ENCODE measurements at places on chromosomes 3 and 15.

- no peak for DNase-seq
Observed at GRCh38 chr3:17089314-17089700, 204.6 kb downstream of the PLCL2 start.

DNA sequence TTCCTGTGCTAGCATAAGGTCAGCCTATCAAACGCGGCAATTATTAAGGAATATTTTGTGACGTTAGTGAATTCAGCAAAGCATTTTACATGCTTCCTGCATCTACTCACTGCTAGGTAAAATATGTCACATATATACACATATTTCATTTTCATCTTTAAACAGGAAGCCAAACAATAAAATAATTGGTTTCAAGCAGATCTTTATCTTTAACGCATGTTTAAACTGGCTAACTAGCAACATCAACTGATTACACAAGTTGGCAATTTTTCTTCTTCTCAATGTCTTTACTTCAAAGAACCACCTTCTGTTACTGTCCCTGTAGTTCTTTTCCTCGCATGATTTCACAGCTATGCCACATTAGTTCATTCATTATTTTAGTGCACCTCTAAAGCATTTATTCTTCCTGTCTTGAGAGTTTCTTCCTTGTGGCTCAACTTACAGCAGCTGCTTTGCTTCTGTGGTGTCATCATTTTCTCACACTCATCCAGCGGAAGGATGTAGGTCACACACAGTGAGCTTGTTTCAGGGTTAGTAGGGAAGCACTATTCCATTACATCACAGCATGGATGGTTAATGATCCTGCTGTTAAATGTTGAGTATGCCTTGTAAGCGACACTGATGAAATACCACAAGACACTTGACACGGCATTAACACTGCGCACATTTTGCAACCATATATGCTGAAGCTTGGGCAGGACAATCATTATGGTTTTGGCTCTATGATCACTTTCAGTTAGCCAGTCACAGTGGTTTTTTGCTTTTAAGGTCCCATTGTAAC, 2.3 kb upstream of the BCHE start:
- no peak for DNase-seq

DNA sequence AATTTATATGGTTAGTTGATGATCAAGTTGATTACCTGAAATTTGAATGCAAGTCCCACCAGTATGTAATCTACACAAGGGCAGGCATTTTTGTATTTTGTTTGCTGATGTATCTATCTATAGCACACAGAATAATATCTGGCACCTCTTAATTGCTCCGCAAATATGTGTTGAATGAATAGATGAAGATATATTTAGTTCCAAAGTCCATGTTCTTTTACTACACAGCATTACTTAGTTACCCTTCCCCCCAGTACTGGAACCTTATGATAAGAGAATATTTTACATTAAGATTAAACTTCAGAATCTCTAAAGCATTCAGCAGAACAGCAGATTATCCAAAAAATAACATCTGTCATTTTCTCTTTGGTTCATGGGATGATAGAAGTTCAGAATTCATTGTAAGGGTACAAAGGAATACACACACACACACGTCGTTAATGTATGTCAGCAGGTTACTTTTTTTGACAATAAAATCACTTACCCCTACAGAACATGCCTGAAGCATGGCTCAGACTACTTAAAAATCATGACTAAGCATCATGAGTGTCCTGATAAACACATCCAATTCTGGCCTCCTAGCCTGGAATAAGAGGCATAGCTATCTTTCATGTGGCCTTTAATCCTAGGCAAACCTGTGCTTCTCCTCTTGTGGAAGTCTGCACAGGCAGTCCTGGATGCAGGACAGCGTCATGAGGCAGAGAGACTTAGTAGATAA, 148.9 kb upstream of the TBC1D5 start:
- no peak for DNase-seq

- DNase-seq = no peak
Observed at GRCh38 chr15:69854001-69854400, 243.7 kb downstream of the TLE3 start.

GRCh38 chr3:5330152-5330810, 142.8 kb downstream of the EDEM1 start:
- DNase-seq = no peak

DNA sequence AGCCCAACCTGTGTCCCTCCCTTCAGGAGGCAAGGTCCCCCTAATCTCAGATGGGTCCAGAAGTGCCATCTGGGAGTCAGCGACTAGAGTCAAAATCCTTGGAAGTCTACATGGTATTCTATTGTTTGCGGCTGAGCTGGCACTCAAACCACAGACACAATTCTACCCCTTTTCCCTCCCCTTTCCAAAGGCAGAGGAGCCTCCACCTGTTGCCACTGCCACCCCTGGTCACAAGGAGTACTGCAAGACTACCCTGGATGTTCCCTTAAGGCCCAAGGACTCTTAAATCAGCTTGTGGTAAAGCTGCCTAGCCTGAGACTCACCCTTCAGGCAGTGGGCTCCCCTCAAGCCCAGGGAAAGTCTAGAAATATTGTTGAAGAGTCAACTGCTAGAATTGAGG, 4.3 kb upstream of the OR5H6 start:
- no peak for DNase-seq

DNA sequence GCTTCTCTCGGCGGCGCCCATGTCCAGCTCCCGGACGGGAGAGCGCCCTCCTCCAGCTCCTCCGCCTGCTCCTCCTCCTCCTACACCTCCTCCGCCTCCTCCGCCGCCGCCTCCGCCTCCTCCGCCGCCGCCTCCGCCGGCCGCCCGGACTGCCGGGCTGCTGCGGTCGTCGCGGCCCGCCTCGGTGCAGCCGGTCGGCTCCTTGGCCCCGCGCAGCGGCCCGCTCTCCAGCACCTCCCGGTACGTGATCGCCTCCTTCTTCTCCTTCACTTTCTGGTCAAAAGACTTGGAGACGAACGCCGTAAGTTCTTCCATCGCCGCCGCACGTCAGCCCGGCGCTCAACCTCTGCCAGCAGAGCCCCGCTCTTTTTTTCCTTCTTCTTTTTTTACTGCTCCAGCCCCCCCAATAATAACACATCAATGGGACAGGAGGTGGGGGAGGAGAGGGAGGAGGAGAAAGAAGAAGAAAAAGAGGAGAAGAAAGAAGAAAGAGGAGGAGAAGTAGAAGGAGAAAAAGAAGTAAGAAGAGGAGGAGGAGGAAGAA, 438 bp downstream of the SHOX2 start:
- DNase-seq = no peak

DNA sequence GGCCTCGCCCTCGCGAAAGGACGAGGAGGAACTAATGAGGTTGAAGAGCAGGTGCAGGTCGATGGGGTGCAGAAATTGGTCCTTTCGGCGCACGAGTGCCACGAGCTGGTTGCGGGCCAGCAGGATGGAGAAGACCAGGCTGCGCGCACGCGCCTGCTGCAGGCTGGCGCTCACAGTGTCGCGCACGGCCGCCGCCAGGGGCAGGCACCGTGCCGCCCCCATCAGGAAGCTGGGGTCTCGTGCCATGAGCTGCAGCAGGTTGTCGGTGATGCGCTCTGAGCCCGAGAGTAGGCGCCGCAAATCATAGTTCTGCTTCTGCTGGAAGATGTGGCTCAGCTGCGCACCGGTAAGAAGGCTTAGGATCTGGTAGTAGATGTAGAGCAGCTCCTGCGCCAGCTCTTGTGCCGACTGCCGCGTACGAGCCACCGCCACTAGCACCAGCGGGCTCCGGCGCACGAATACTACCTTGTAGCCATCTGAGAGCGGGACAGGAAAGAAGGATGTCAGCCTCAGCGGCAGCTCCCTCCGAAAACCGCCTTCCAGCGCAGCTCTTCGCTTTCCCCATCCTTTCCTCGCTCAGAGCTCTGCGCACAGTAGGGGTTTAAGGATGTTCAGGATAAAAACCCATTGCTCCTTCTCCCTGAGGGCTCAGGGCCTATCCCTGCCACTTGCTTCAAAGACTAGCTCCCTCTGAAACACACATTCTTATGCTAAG, 6.9 kb upstream of the MST1R start:
- no peak for DNase-seq

GRCh38 chr3:5019411-5020241, 40.4 kb downstream of the BHLHE40 start:
- DNase-seq = no peak

DNA sequence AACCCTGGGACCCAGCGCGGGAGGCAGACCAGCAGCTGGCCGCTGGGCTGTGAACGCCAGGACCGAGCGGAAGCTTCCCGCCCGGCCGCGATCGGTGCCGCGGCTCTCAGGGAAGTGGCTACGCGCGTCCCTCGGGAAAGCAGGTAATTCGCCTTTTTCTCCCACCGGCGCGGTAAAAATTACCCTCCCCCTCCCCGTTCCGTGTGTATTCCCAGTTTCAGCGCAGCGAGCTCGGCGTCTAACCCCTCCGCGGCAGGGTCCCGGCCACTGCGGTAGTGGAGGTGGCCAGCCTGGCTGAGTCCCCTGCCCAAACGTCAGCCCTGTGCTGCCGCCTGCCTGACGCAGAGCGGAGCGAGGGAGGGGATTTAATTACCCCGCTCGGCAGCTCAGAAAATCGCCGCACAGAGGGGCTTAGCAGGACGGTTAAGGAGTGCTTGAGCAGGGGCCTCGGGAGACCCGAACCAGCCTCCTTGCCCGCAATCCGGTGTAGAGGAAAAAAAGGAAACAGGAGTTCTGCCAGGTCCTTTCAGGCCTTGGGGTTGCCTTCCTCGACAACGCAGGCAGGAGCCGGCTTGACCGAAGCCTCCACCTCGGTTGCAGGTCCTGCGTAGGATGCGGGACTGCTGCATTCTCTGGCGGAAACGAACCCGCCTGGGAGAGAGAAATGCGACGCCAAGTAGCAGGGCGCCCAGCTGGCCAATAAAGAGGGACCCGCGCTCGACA, 2.9 kb downstream of the GATA2 start:
- no peak for DNase-seq

DNA sequence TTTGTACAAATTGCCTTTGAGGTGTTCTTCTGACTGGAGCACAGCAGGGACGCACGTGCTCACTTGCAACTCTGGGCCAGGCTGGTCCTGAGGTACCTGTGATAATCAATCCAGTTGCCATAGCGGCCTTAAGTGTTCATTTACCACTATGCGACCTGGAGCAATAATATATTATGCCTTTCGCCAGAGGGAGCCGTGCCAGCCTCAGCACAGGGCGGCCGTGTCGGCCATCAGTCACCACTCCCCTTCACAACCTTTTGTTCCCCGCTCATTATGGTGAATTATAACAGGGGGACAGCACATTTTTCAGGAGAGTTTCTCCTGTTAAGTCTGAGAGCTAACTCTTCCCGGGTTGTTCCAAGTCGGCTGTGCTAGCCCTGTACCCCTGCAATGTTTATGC, 289.7 kb downstream of the RORA start:
- no peak for DNase-seq

- DNase-seq = no peak
Observed at GRCh38 chr15:29289173-29289572, 19.6 kb upstream of the NSMCE3 start.

GRCh38 chr3:47416041-47416440, 35.2 kb downstream of the PTPN23 start:
- no peak for DNase-seq

DNA sequence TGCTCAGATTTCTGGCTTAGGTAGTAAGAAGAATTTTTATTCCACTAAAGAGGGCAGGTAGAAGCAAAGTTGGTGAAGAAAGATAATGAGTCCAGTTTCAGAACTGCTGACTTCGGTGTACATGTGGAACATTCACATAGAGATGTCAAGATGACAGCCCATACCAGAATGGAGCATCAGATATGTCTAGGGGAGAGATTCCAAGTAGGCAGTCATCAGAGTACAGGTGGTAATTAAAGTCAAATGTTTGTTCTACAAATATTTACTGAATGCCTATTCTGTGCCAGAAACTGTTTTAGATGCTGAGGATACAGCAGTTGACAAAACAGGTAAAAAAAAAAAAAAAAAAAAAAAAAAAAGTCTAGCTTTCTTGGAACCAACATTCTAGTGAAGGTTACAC, 81.9 kb downstream of the FGF12 start:
- DNase-seq = no peak

DNA sequence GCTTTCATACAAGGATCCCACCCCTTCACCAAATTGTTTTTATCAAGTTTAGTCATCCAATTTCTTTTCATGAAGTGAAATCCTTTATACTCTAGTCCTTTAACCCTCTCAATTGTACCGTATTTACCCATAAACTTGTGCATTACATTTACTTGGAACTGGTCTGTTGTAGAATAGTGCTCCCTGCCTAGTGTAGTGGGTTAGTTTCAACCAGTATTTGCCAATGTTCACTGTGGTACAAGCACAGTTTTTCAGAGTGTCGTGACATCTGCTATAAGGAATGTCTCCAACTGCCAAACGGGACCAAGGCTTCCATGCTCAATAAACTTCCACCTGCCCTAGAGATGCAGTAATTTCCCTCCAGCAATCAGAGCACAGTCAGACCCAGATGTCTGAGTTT, 211.9 kb downstream of the KCNAB1 start:
- DNase-seq = no peak

- DNase-seq = no peak
Observed at GRCh38 chr15:88193415-88193814, 63.1 kb downstream of the NTRK3 start.

GRCh38 chr15:100115066-100115710, 226.6 kb downstream of the ADAMTS17 start:
- DNase-seq = no peak

- DNase-seq = no peak
Observed at GRCh38 chr3:78483090-78483489, 1284.7 kb downstream of the ROBO1 start.

GRCh38 chr3:117278424-117279190, 569.0 kb downstream of the TUSC7 start:
- DNase-seq = no peak

- no peak for DNase-seq
Observed at GRCh38 chr3:29612536-29612935, 331.7 kb downstream of the RBMS3 start.

DNA sequence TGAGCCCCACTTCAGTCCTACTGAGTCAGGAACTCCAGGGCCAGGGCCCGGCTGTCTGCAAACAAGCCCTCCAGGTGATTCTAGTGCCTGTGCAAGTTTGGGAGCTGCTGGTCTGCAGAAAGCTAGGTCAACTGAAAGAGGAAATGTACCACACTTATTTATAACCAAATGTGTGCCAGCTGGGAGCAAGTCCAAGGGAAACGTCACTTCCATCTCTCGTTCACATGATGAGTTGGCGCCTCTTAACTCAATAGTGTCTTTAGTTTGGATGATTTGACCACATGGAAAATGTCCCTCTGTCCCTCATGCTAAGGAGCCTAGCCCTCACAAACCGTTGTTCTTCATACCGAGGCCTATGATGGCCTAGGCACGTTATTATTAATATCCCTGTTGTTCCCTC, 43.2 kb downstream of the GOLGA8S start:
- no peak for DNase-seq
